M059J (cell line): ENCODE measurements at places on chromosomes 3 and 15.

DNA sequence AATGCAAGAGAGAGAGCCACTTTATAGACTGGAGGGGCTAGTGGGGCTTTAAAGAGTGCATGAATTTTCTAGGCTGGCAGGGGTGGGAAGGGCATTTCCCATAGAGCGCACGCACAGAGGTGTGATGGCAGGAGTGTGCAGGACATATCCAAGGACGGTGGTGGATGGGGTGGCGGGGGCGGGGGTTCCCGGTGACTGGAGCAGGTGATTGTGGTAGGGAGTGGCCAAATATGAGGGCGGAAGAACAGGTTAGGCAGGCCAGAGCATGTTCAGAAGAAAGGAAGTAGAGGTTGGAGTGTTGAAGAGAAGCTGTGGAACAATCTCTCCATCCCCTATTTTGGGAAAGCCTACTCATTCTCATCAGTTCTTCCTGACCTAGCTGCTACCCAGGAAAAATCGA, 18.1 kb downstream of the FAM81A start:
- DNase-seq = no peak

DNA sequence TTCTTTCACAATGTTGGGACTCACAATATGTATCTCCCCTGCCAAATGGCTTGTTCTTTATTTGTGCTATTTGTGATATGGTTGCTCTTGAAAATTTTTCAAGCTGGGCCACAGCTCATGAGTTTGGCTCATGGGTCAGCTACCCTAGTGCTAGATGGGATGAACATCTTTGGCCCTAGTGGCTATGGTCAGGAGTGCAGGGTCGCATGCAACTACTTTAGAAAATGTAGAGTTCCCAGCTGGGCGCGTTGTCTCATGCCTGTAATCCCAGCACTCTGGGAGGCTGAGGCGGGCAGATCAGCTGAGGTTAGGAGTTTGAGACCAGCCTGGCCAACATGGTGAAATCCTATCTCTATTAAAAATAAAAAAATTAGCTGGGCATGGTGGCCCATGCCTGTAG, 55.8 kb downstream of the POLR2M start:
- no peak for DNase-seq

DNA sequence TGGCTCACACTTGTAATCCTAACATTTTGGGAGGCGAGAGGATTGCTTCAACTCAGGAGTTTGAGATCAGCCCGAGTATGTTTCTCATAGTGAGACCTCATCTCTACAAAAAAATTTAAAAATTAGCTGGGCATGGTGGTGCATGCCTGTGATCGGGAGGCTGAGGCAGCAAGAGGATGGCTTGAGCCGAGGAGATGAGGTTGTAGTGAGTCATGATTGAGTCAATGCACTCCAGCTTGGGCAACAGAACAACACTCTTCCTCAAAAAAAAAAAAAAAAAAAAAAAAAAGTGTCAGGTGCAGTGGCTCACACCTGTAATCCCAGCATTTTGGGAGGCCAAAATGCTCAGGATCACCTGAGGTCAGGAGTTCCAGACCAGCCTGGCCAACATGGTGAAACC, 2.4 kb downstream of the RPL39L start:
- DNase-seq = peak; percentile 76

DNA sequence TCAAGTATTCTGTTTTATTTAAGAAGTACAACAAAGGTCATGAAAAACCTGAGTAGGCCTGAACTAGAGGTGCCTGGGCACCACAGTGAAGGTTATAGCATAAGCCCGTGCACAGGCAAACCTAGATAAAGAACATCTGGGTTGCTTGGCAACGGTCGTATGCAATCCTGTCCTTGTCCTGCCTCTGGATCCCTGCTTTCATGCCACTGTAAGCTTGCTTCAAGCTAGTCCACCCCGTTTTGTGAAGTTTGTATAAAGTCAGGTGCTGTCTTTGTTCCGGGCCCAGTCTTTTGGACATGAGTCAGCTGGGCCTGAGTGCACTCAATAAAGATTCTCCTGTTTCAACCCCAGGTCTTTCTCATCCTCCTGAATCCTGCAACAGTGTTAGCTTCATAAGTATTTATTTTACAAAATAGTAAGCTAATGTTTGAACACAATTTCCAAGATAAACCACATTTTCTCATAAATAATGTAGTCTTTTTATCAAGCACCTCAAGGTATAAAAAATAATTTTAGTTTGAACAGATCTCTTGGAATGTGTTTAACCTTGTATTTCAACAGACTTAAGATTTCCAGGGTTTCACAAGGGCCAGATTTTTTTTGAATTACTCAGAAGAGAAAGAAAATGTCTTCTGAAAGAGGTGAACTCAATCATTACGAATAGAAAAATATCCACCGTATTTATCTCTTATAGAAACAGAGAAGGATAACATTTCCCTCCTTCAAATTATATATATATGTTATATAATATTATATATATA, 14.3 kb upstream of the SLC9C1 start:
- DNase-seq = peak; percentile 43

DNA sequence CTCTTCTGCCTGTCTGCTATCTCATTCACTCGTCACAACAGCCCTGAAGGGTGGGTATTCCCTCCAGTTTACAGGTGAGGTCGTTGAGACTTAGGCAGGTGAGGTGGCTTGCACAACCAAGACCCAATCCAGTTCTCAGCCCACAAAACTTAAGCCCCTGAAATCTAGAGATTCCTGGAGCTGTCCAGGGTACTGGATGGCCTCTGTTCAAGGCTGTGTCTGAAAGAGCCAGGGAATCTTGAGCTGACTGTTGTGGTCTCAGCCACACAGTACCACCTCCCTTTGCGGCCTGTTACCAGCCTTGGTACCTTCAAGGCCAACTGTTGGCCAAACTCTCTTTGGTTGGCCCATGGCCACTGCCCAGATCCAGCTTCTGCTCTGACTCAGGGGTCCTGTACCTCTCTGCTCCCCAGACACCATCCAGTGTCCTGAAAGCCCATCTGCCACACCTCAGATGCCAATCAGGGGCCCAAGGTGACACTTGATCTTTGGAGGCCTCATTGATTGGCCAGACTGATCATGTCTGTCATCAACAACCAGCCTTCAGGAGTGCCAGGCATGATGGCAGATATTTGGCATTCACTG, 10.9 kb upstream of the FAM107A start:
- no peak for DNase-seq
